Suppressor macrophage treated with lipopolysaccharide for 4 hours (primary cell): ENCODE measurements at places on chromosomes 13 and 19.

GRCh38 chr19:39558624-39559117, 18.7 kb upstream of the EID2 start:
- no peak for DNase-seq

GRCh38 chr19:51161266-51161665, 19.2 kb downstream of the SIGLEC7 start:
- DNase-seq: no peak

DNA sequence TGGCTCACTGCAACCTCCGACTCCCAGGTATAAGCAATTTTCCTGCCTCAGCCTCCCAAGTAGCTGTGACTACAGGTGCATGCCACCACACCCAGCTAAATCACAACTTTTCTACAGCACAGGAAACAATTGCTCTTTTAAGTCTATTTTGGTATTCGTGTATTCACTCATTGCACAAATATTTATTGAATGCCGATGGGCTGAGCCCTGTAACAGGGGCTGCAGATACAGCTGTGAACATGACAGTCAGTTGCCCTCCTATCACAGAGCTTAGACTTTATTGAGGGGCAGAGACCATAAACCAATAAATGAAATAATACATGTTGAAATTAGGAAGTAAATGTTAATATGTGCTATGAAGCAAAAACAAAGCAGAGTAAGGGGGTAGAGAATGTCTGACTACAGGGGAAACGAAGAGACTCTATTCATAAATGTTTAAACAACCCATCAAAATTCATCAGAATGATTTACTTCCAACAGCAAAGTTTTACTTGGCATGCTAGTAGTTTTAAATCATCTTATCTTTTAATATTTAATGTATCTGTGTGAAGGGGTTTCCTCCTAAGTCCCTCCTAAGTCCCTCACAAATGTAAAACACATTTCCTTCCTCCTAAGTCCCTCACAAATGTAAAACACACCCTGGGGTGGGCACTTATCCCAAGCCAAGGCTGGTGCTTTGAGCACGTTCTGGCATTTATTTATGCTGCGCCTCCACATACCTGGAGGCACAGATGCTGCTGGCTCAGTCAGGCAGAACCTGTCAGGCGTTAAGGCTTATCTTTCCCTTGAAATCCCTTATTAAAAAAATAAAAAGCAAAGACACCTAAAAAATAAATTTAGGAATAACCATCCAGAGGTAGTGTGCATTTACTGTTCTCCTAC, 140.8 kb downstream of the MIPEP start:
- no peak for DNase-seq

- DNase-seq: no peak
Observed at GRCh38 chr19:45100846-45101252, 7.9 kb downstream of the PPP1R37 start.

DNA sequence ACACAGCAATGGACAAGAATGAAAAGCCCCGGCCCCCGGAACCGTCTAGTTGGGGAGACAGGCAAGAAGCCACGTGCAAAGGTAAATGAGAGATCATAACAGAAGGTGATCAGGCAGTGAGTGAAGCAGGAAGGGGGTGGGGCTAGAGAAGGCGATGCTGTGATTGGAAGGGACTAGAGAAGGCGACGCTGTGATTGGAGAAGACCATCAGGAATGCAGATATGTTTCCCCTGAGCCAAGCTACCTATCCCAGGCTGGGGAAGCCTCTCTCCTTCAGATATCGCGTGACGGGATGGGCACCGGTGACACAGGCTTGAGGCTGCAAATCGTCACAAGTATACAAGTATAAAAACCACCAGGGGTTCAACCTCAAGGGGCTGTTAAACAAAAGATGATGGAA, 21.8 kb downstream of the DCAF15 start:
- DNase-seq: no peak

DNA sequence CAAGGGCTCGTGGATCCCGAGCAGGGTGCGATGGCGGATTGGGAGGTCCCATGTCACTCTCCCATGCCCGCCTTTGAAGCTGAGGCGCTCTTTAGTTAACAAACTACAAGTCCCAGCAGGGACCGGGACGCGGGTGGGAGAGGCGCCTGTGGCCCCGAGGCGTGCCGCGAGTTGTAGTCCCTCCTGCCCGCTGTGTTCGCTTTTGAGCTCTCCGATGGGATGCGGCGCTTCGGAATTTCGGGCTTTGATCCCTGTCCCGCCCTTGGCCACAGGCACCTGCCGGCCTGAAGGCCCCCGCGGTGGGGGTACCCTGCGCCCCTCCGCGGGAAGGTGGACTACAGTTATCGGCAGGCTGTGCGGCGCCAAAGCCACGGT, 11.0 kb downstream of the CYTH2 start:
- DNase-seq: peak; percentile 18
